Cerebellar nuclear complex (tissue), 1 donor: ENCODE measurements at places on chromosomes 12 and 14.
A peak's percentile ranks its signal among the peaks of the same experiment; 100 is the strongest.

DNA sequence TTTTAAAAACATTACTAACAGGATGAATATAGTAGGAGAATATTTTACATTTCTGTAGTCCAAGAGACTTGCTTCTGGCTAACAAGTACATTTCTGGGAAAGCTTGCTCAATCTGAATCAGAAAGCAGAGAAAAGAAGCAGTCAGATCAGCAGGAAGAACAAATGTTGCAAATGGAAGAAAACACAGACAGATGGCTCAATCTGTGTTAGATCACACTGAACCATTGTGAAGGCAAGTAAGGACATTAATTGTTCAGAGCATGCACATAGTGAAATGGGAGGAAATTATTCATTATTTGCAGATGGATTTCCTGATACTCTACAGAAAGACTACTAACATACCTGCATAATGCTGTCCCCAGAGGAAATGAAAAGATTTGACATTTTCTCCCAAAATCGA is 65.2 kb upstream of the CNOT2 start:
- DNase-seq: peak; percentile 97

- no peak for DNase-seq
Observed at GRCh38 chr14:23631234-23631633, 4.9 kb upstream of the DHRS2 start.

GRCh38 chr14:103319422-103319821 is 14.6 kb upstream of the EIF5 start:
- DNase-seq: no peak

- DNase-seq: no peak
Observed at GRCh38 chr12:123264642-123265041, 7.0 kb downstream of the CDK2AP1 start.

DNA sequence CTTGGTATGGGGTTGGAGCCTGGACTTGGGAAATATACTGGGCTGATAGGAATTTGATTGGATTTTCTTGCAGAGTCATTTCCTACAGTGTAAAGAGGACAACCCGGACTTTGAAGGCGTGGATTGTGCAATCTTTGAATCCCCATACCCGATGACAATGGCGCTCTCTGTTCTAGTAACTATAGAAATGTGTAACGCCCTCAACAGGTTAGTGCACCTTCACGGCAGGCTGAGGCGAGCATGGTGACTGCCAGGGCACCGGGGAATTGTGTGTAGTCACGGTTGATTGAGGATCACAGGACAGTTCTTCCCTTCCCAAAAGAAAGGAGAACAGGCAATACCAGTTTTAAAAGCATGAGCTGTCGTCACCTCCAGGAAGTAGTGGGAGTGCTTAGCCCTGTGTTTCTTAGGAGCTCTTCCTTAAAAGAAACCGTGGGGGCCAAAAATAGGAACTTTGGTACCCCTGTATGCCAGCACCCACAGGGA is 58.3 kb downstream of the ANAPC7 start:
- DNase-seq: no peak

GRCh38 chr12:39467432-39467870 is 24.5 kb upstream of the KIF21A start:
- no peak for DNase-seq

- no peak for DNase-seq
Observed at GRCh38 chr14:26597589-26598080, at the start of gene NOVA1. NOVA1 (minus strand) TSS chr14:26598033; CDS start chr14:26597436, 597 bp downstream.

GRCh38 chr12:92735131-92735721 is 32.4 kb downstream of the PLEKHG7 start:
- DNase-seq: no peak

DNA sequence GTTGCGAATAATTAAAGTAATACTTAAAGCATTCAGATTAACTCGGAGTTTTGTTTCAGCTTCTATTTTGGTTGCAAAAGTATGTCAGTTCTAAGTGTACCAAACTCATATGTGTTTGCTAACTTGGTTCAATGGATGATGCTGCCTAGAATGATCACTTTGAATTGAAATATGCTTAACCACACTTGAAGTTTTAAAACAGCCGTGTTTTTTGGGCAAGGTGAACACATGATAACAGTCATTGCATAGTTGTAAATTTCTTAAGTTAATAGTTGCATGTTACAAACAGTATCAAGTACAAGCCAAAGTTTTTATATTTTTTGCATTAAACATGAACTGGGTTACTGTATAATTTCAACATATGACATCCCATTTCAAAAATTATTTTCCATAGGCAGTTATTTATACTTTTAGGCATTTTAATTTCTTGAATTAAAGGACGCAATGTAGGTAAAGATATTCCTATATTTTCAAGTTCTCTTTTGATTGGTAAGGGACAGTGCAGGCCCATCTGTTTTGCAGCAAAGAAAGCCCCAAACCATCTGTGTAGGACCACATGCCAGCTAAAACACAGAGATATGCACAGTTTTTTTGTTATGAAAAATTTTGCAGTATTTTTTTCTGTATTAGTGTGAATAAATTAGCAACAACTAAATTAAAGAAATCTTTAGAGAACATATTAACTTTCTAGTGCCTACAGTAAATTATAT is 575.5 kb downstream of the PRKD1 start:
- DNase-seq: no peak

- no peak for DNase-seq
Observed at GRCh38 chr12:121538699-121539061, 42.1 kb downstream of the KDM2B start.

- DNase-seq: no peak
Observed at GRCh38 chr12:57842342-57843294, 3.9 kb downstream of the CTDSP2 start.

DNA sequence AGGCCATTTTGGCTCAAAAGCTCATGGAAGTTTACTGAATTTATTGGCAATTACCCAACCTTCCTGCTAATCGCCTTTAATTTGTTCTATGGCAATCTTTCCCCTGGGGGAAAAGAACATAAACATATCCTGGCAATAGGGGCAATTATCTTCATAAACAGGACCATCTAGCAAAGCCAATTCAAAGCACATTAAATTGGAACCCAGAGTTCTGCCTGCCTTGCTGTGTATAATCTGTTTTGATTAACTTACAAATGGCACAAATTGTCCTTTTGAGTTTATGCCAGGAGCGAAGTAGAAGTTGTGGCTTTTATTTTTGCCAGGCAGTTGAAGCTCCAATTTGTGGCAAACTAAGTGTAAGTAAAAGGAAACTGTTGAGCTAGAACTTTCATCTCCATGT is 68.6 kb downstream of the C12orf50 start:
- no peak for DNase-seq
